ENCODE measurements at places on chromosomes 11 and 22. TPM values are rescaled to one million over a fixed set of nuclear protein-coding genes. Genes with fewer than 3 reads are reported as not detected.

GRCh38 chr11:6498121-6498520 lies 1.0 kb downstream of the DNHD1 start:
- DNase-seq = no peak

DNA sequence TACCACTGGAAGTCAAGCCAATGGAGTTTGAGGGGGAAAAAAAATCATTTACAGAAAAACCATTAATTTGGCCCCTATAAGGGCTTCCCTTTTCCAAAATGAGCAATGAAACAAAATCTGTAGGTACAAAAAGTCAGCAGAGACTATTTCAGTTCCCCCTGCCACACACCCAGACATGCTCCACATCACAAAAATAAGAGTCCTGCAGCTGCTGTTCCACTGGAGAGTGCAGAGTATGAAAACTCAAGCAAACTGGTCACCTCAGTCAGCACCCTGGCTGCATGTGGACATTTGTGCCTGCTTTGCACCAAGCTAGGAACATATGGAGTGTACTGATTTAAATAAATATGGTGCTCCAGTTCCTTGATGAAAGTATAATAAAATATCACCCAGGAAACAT lies 15.1 kb downstream of the POU2AF1 start:
- DNase-seq = no peak

DNA sequence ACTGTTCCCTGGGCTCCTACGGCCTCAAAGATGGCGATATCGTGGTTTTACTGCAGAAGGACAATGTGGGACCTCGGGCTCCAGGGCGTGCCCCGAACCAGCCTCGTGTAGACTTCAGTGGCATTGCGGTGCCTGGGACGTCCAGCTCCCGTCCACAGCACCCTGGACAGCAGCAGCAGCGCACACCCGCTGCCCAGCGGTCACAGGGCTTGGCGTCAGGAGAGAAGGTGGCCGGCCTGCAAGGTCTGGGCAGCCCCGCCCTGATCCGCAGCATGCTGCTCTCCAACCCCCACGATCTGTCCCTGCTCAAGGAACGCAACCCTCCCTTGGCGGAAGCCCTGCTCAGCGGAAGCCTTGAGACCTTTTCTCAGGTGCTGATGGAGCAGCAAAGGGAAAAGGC lies 555 bp downstream of the DDI1 start:
- no peak for DNase-seq

DNA sequence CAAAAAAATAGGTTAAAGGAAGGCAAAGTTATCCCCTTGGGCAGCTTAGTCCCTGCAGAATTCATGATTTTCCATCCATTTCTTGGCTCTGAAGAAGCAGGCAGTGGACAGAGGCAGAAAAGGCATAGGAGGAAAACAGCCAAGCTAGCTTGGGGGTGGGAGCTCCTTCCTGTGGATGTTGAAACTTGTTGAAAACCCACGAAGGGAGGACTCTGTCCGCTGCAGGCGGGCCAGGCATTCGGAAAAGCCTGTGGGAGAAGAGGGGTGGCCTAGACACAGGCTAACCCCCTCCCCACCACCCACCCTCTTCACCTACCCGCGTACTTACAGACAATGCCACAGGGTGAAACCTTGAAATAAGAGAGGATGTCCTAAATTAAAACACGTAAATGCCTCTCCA lies 72.1 kb downstream of the C22orf31 start:
- no peak for DNase-seq

DNA sequence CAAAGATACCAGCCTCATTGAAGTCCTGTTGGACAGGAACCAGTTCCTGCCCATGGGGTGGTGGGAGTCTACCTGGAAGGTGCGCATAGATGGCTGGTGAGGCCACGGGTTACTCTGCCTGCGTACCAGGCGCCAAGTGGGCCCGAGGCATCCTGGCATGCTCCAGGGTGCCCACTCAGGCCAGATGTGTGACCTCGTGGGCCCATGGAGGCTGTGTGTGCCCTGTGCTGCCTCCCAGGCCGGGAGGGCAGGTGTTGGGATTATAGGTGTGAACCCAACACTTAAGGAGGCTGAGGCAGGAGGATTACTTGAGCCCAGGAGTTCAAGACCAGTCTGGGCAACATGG lies 23.1 kb downstream of the TANGO2 start:
- no peak for DNase-seq

DNA sequence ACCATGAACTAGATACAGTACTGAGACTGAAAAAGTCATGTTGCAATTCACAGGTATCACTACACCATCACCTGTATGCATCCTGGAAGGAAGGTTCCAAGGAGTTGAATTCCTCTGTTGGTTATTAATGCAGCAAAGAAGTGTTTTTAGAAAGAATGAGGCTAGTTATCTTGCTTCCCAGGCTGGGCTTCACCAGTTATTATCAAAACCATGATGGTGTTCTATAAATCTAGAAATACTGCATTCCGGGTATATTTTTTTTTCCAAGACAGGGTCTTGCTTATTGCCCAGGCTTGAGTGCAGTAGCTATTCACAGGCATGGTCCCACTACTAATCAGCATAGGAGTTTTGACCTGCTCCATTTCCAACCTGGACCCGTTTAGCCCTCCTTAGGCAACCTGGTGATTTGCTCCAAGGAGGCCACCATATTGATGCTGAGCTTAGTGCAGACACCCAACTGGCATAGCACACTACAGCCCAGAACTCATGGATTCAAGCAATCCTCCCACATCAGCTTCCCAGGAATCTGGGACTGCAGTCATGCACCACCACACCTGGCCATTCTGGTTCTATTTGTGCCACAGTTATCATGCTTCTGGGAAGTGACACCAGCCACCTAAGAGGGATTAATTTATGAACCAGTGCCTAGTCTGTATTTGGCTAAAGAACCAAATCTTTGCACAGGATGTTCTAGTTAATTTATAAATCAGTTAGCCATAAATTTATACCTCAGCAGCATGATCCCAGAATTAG lies 1.6 kb upstream of the MPEG1 start:
- DNase-seq = no peak

DNA sequence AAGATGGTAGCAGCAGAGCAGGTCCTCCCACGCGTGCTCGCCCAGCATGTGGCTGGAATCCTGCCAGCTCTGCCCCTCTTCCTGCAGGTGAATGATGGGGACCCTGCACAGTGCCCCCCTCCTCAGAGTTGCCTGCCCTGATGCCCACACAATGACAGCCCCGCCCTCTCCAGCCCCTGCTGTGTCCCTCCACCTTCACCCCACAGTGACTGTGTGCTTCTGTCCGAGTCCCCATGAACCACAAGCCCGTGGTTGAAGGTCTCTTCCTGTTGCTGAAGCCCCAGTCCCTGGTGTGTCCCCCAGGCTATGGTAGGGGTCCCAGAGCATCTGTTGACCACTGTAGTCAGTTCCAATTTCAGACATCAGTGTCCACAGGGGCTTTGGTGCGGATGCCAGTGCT lies 71.0 kb downstream of the BRD1 start:
- peak; percentile 37 for DNase-seq

DNA sequence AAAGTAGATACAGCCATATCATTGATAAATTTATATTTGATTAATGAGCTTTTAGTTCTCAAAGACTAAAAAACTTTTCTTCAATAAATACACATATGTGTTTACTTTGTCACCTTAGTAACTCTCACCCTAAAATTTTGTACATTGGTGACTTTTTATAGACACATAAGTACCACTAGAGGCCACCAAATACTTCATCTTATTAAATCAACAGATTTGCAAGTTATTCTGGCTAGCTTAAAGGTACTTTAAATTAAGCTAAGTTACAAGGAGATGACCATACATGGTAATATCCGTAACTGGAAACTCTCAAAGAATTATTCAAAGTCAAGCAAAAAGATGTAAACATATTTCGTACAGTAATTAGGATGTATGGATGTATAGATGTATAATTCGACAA lies 112.2 kb downstream of the SBF2 start:
- DNase-seq = no peak

GRCh38 chr11:64314146-64314804 lies 3.1 kb downstream of the TRMT112 start:
- no peak for DNase-seq

DNA sequence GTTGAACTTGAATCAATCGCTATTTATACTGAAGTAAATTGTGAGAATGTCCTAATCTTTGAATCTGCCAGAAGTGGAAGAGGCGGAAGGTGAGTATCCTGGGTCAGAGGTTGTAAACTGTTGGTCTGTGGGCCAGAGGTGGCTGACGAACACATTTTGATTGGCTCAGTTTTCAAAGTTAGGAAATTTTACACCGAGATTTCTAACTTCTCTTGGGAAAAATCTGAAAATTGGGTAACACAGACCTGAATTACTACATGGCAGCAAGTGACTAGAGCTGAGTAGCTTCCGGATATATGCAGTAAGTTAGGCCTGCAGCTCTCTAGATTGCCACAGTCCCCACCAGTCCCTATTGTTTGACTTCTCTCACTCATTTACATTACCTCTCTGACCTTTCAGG lies 56.8 kb upstream of the ALKBH3 start:
- no peak for DNase-seq

GRCh38 chr11:126279191-126279590 lies 3.7 kb upstream of the TIRAP start:
- no peak for DNase-seq

GRCh38 chr22:20526628-20527355 lies 19.4 kb downstream of the MED15 start:
- no peak for DNase-seq

DNA sequence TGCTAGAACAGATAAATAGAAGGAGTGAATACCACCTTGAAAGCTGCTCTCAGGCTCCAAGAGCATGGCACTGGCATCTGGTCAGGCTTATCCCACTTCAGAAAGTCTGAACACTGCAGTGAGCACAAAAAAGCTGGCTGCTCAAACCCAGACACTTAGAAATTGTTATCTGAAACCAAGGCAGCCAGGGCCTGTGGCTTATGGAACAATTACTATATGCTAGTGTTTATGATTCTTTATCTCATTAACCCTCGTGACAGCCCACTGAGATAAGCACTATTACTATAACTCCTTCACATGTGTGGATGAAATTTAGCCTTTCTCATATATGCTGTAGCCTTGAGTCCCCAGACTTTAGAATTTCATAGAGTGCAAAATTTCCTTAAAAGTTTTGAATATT lies 400.2 kb downstream of the RAB38 start:
- DNase-seq = no peak

DNA sequence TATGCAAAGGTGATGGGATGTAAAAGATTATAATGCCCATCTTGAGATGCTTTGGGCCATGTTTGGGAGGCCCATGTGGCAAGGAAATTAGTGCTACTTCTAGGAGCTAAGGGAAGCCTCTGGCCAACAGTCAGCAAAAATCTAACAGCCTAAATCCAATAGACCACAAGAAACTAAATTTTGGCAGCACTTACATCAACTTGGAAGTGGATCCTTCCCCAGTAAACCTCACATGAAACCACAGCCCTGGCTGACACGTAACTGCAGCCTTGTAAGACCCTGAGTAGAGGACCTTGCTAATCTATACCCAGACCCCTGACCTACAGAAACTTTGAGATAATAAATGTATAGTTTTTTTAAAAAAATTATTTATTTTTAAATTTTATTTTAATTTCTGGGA lies 13.1 kb upstream of the GRK3 start:
- DNase-seq = no peak

DNA sequence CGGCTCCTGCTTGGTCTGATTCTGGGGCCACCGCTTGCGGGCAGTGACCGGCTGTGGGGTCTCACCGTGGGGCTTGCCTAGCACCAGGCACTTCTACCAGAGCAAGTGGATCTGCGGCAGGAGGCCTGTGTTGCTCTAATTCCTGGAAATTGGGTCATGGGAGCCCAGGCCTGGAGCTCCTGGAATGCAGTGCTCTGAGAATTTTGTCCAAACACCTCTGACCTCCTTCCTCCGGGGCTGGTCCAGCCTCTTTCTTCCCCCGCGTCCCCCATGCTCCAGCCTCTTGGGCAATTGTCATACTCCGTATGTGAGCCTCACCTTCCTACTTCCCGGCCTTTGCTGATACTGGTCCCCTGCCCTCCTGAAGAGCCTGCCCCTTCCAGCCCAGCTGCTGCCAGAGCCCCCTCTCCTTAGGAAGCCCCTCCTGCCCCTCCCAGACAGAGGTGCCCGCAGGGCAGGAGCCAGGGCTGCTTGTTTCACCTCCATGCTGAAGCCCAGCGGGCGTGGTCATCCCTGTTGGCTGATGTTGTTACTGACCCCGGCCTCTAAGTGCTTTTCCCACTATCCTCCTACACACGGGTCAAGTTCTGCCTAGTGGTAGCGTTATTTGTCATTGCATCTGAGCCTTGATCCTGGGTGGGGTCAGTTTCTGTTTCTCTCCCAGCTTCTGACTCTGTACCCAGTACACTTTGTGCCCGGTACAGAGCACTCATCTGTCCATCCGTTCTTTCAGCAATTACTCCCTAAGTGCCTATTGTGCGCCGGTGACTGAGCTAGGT lies 9.6 kb downstream of the MGAT3 start:
- DNase-seq = no peak

- no peak for DNase-seq
These were observed 152.0 kb upstream of the SYN3 start for GRCh38 chr22:33209930-33210784.

DNA sequence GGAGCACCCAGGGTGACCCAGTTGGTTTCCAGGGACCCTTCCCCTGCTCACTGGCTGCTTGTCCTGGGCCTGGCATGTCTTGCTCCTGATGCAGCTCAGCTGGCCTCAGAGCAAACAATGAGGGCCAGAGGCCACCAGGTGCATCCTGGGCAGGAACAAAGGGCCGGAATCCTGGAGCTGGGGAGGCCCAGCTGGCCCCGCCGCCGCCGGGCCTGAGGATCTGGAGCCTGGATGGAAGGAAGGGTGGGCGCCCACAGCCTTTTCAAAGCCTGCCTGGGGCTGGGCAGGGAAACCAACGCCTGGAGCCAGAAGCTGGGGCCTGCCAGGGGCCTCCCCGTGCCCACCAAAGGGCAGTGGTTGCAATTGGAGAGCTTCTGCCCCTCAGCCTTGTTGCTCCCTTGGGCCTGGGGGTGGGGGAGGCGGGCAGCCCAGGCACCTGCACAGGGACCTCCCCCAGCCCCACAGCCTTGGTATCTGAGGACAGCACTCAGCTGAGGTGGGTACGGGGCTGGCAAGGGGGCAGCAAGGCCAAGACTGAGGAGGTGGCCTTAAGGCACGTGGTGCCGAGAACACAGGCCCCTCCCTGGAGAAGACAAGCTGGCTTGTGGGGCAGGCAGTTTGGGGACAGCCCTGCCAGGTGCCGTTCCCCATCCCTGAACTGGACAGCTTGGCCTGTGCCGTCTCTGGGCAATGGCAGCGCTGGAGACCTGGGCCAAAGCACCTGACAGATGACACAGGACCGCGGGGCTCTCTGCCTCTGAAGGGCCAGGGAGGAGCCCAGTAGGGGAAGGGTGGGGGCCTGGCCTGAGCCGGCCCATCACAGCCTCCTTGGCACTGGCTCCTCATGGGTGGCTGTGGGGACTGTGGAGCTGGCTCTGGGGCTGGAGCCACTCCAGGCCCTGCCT lies 7.1 kb upstream of the ADORA2A start:
- DNase-seq = no peak

GRCh38 chr11:128576555-128576954 lies 10.8 kb downstream of the ETS1 start:
- no peak for DNase-seq

GRCh38 chr11:1767399-1768140 lies 3.8 kb upstream of the CTSD start:
- peak; percentile 44 for DNase-seq

Gene SHANK3
- total RNA-seq = 13.4 TPM

Gene TSGA10IP
- not detected for total RNA-seq

Gene LIF
- 0.54 TPM for total RNA-seq

Gene KCNQ1OT1
- 0.42 TPM for total RNA-seq

Gene APLP2
- total RNA-seq = 67.6 TPM

Gene NRXN2
- total RNA-seq = 1.4 TPM

Gene RBM4B
- 11.0 TPM for total RNA-seq

Gene DSCAML1
- 0.07 TPM for total RNA-seq

Gene KBTBD4
- 17.9 TPM for total RNA-seq

Gene ENTHD1
- total RNA-seq = not detected

Gene MISFA
- 7.2 TPM for total RNA-seq

Gene LRRC32
- 16.6 TPM for total RNA-seq

Gene P2RY2
- total RNA-seq = 90.9 TPM

Gene DRICH1
- total RNA-seq = not detected

Gene CNTN5
- total RNA-seq = 0.46 TPM

Data from psoas muscle (tissue), 8 donors.